Epithelial cell of prostate (primary cell): ENCODE measurements at places on chromosomes 12 and 14.

- DNase-seq: no peak
Measured at GRCh38 chr14:75141967-75142366, 15.1 kb upstream of the NEK9 start.

GRCh38 chr14:89924268-89924667 is 30.3 kb downstream of the EFCAB11 start:
- no peak for DNase-seq

DNA sequence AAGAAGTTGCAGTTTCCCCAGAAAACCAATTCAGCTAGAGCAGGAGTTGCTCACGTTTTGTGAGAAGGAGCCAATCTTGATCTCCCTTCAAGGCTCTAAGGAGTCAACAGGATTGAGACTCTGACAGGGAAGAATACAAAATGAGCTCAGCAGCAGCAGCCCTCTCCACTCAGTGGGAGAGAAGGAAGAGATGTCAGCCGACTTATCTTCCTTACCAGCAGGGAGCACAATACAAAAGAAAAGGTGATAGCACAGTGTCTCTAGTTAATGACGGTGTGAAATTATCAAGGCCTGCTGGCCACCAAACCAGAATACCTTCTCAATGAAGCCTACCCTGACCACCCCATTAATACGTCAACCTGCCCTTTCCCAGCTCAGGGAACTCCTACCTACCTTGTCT is 223.6 kb upstream of the TMPO start:
- DNase-seq: no peak

- DNase-seq: peak; percentile 36
Measured at GRCh38 chr12:88519802-88520435, 60.4 kb downstream of the KITLG start.

- peak; percentile 33 for DNase-seq
Measured at GRCh38 chr12:122137681-122138080, 36.3 kb downstream of the IL31 start.

DNA sequence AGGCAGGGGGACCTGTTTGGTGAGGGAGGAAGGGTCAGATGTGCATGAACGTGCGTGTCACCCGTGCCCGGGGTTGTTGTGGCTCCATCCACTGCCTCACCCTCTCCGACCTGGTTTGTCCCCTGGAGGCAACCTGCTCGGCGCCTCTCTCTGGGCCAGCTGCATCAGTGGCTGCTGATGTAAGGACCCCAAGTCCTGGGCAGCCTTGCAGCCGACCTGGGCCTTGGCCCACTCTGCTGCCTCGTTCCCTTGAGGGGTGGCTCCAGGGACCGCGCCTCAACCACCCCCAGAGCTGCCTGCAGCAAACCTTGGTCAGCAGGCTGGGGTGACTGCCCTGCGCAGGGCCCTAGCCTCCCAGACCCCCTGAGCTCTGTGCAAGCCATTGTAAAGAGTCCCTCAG is 351.7 kb downstream of the TMEM121 start:
- no peak for DNase-seq

DNA sequence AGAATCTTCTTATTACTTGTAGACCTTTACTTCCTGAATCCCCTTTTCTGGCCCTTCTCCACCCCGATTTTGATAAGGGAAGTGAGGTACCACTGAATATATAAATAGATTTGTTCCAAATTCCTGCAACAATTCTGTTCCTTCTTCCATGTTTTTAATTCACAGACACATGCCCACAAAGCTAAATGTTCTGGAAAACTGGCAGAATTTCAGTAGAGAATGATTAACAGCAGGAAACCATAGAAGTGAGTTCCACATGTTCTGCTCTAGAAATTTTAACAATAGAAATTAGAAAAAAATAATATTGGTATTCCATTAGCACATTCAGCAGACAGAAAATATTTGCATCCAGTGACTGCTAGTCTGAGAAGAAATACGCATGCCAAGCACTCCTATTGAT is 139.6 kb downstream of the SLC2A13 start:
- DNase-seq: no peak

GRCh38 chr12:57754411-57755193 is at the start of gene MARCHF9:
Gene MARCHF9 (plus strand): TSS chr12:57755103. CDS start chr12:57755529, 426 bp downstream.
- DNase-seq: peak; percentile 39

- DNase-seq: no peak
Measured at GRCh38 chr12:67222302-67222701, 46.9 kb upstream of the CAND1 start.

DNA sequence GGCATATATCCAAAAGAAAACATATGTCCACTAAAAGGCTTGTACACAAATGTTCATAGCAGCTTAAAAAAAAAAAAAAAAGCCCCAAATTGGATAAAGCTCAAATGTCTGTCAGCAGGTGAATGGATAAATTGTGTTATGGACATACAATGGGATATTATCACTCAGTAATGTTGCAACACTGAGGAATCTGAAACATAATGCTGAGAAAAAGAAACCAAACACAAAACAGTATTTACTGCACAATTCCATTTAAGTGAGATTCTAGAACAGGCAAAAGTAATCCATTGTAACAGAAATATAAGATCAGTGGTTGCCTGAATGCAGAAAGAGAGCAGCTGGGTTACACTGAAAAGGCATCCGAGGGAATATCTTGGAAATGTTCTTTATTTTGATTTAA is 117.9 kb downstream of the SLC15A5 start:
- no peak for DNase-seq

DNA sequence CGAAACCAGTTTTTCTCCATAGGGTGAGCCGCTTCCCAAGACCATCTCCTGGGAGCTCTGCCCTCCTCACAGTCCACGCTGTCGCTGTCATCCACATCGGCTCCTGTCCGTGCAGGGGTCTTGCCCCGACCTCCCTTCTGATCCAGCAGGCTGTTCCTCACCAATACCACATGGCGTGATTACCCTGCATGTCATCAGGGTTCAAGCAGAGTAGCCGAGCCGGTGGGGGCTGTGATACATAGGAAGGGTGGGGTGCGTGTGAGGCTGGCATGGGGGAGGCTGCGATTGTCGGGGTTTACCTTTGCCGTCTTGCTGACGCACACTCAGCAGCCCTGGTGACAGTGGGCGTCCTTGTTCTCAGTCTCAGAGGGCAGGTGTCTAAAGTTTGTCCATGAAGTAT is 17.0 kb downstream of the TEDC1 start:
- DNase-seq: no peak

GRCh38 chr12:98793121-98793520 is 148.0 kb downstream of the APAF1 start:
- DNase-seq: no peak

- DNase-seq: no peak
Measured at GRCh38 chr14:83255015-83255726, 1721.5 kb upstream of the SEL1L start.

GRCh38 chr14:75542588-75543091 is 20.4 kb downstream of the BATF start:
- no peak for DNase-seq

DNA sequence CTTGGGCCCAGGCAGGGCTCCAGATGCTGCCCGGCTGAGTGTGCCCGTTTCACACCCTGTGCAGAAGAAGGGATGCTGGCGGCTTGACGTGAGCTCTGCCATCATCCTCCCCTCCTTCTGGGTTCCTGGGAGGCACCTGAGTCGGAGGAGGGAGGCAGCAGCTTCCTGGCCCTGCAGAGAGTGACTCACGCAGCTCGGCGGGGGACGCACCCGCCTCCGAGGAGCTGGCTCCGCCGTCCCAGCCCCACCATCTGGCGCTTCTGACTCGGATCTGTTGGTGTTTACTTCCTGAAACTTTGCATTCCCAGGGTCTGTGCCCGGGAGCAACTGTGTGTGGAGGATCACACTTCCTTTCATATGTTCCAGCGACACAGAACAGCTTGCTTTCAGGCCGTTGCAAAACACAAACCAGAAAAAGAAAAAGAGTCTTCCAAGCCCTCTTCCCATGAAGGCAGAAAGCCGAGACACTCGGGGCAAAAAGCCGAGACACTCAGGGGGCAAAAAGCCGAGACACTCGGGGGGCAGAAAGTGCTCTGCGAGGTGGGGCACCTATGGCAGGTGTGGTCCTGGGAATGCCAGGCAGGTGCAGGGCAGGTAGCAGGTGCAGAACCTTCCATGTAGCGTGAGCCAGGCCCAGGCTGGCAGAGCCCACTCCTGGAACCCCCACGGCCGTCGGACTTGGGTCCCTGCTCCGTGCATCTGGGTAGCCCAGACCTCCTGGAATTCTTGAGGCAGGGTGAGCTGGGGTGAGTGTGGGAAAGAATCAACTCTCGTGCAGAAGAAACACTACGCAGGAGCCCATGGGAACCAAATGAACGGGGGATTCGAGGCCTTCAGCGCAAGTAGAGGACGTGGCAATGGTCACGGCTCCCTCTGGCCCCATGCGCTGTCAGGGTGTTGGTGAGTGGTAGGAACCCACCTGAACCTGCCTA is 27.6 kb upstream of the GALNT9 start:
- DNase-seq: no peak

DNA sequence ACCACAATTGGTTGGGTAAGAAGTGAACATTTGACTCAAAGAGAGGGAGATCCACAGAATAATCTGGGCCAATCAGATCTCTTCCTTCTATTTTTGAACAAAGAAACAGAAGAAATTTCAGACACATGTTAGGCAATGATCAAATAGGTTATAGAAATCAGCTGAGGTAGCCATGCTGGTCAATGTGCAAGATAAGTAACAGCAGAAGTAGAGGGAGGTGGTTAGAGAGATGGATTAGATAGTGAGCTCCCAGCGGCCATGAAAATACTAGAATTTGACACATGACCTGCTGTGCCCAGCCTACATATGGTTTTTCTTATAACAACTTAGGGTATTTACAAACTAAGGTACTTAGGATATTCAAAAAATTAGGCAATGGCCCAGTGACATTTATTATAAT is 230.9 kb upstream of the ARID2 start:
- no peak for DNase-seq

- DNase-seq: no peak
Measured at GRCh38 chr12:82225871-82226270, 132.3 kb downstream of the CCDC59 start.

- DNase-seq: no peak
Measured at GRCh38 chr12:99039367-99040120, 394.5 kb downstream of the APAF1 start.

- no peak for DNase-seq
Measured at GRCh38 chr14:22379727-22380126, 209.3 kb downstream of the DAD1 start.

DNA sequence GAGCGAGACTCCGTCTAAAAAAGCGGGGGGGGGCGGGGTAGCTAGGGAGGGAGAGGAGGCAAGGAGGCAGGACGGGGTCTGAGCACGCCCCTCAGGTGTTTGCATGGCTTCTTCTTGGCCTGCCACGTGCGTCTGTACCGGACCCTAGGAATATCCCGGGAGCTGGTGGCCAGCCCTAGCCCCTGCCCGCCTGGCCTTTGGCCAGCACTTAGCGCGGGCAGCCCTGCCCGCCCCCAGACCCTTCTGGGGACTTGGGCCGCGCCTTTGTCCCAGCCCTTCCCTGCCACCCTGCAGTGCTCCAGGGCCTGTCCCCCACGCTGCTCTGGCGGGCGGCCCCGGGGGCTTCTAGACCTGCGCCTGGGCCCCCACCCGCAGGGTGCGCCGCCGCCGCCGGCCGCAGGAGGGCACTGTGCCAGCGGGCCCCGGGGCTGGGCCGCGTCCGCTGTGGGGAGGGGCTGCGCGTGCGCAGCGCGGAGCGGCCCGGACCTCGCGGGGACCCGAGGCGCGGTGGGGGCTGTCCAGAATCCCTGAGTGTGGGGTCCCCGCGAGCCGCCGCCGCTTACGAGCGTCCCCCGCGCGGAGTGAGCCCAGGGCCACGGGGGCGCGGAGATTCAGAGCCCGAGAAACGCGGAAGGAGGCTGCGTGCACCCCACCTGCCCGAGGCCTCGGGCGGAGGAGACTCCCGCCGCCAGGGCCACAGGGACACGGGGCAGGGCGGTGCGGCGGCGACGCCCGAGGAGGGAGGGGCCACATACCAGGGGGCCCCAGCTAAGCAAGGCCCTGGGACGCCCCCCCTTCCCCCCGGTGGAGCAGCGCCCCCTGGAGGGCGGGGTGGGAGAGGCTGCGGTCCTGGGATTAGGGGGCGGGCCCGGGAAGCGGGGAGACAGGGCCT is 21.0 kb downstream of the SLC25A29 start:
- no peak for DNase-seq

DNA sequence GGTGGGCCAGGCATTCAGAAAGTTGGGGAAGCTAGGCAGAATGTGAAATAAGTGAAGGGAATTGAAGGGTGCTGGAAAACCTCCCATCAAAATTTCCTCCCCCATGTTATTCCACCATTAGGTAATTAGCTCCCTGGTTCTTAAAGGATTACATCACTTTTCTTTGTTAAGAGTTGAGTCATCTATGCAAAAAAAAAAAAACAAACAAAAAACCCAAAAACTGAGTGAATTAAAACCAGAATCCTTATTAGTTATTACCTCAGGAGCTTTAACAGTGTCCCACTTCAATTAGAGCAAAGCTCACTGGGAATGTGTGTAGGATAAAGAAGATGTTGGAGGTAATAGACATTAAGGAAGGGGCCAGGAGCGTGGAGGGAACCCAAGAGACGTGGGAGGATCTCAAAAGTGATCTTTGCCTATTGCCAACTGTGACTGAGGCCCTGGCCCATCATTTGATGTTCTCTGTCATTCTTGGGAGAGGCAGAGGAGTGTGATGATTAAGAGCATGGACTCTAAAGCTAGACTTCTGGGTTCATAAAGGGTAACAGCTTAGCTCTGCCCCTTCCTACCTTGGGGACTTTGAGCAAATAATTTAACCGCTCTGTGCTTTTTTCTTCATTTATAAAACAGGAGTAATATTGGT is 364.7 kb downstream of the APAF1 start:
- DNase-seq: no peak

- DNase-seq: no peak
Measured at GRCh38 chr14:65750906-65751305, 338.4 kb downstream of the FUT8 start.

DNA sequence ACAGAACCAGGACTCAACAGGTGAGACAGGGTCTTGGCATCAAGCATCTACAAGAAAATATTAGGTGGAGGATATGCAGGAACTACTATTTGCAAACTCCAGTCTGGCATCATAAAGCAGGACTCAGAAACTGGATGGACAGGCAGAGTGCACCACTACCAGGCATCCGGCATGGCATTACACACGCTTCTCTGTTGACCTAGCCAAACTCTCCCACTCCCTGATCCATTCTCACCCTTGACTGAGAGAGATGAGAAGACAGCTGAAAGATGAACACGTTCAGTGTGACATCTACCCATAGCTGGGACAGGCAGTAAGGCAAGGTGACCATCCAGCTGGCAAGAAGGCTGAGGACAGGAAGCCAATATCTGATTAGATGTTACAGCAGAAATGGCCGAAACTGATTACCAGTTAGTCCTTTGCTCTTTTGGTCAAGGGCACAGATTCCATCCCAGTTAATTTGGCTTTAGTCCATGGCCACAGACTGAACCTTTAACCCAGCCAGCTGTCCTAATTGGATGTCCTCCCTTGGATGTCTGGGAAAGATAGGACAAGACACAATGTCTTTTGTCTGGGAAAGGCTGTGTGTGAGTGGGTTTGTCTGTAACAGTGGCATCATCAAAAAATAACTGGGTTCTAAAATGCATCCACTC is 71.6 kb downstream of the BBS10 start:
- DNase-seq: no peak

- DNase-seq: no peak
Measured at GRCh38 chr12:99769396-99769980, 121.9 kb downstream of the GARIN6 start.

GRCh38 chr14:105388110-105388951 is 10.0 kb upstream of the TEX22 start:
- DNase-seq: no peak
